Panc1 (cell line): ENCODE measurements at places on chromosomes 13 and 19. TPM values are rescaled to one million over a fixed set of nuclear protein-coding genes. Genes with fewer than 3 reads are reported as not detected.

The TEKTIP1 gene
- not detected for total RNA-seq

- no peak for DNase-seq
Measured at GRCh38 chr19:56838024-56838908, 2.3 kb downstream of the PEG3 start.

DNA sequence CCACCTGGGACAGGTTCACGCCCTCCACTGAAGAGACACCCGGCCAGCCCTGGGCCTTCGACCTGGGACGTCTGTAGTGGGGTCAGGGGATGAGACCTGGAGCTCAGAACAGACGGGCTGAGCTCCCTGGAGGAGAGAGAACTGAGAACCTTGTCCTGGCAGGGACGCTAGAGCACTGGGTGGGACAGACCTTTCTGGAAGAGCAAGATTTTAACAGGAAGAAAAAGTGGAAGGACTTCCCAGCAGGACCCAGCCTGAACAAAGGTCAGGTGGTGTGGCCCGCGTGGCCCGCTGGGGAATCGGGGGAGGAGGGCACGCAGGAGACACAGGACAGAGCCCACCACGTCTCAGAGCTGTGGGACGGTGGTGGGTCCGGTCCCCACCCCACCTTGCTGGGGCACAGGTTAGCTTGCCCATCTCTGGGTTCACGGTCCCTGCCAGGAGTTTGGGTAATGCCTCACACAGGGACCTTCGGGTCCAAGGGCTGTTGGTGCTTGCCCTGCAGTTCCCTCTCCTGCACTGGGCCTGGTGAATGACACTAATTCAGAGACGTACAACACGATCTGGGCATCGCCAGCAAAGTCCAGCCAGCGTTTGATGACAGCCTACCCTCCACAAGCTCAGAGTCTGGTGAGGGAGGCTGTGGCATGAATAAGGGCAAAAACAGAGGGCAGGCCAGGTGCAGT, 1.2 kb upstream of the EFNA2 start:
- DNase-seq = no peak

DNA sequence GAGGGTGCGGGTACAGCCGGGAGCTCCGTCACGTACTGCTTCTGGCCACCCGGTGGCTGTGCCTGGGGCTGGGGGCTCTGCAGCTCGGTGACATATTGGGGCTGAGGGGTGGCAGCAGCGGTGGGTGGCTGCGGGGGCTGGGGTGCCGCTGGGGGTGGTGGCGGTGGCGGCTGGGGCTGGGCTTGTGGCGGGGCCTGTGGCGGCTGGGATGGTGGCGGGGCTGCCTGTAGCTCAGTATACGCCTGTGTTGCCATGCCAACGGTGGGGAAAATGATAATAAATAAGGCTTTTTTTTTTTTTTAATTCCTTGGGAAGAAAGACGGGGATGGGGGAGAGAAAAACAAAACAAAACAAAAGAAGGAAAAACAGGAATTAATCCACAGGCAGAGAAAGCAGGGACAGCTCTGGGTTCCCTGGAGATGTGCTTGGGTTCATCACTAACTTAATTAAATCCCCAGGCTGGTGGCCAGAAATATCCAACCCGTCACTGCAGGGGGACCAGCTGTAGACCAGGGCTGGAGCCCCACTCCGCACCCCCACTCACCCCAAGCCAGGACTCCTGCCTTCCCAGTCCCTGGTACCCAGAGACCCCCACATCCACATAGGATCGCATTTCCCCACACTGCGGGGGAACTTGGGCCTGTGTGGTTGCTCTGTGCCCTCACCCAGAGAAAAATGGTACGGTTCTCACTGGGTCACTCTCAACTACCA, 12.4 kb downstream of the RFX1 start:
- DNase-seq = no peak

The GMIP gene
- 18.1 TPM for total RNA-seq
